ENCODE measurements at places on chromosomes 1 and 21.
A peak's percentile ranks its signal among the peaks of the same experiment; 100 is the strongest.

- no peak for DNase-seq
Observed at GRCh38 chr1:209675565-209676154, 448 bp downstream of the G0S2 start.

DNA sequence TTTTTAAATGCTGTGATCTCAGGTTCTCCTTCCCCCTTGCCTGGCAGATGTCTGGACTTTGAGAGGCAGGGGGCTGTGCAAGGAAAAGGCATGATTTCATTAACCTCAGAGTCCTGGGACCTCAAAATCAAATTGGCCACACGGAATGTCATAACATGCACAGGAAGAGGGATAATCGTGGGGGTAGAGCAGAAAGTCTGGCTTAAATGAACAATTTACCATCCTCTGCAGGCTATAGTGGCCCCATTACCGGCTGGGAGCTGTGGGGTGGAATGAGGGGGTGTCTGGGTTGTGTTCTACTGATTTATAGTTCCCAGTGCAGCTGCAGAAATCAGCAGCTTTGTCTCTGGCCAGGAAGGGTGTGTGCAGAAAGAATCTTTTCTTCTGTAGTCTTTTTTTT lies 10.8 kb downstream of the OPRD1 start:
- DNase-seq = no peak

DNA sequence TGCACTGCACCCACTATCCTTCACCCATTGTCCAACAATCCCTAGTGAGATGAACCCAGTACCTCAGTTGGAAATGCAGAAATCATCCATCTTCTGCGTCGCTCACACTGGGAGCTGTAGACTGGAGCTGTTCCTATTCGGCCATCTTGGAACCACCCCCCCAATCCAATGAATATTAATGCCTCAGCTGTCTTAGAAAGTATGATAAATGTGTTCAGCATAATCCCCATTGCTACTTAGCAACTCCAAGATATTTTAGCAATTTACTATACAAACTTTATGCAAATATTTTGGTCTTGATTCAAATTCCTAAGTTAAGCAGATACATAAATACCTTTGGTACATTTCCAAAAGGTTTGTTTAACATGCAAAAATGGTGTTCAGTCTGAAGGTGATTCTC lies 70.5 kb upstream of the SH3GLB1 start:
- no peak for DNase-seq

DNA sequence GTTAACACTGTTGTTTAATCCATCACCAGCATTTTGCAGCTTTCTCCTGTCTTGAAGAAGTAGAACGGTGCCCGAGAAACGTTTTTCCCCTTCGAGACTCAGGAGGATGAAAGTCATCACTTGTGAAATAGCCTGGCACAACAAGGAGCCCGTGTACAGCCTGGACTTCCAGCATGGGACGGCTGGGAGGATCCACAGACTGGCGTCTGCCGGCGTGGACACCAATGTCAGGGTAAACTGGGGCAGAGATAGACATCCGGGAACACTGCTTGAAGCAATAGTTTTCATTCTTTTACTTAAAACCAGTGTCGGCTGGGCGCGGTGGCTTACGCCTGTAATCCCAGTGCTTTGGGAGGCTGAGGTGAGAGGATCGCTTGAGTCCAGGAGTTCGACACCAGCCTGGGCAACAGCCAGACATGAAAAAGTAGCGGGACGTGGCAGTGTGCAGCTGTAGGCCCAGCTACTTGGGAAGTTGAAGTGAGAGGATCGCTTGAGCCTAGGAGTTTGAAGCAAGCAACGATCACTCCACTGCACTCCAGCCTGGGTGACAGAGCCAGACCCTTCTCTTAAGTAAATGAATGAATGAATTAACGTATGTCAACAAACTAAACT lies 945 bp downstream of the CHAF1B start:
- DNase-seq = no peak

DNA sequence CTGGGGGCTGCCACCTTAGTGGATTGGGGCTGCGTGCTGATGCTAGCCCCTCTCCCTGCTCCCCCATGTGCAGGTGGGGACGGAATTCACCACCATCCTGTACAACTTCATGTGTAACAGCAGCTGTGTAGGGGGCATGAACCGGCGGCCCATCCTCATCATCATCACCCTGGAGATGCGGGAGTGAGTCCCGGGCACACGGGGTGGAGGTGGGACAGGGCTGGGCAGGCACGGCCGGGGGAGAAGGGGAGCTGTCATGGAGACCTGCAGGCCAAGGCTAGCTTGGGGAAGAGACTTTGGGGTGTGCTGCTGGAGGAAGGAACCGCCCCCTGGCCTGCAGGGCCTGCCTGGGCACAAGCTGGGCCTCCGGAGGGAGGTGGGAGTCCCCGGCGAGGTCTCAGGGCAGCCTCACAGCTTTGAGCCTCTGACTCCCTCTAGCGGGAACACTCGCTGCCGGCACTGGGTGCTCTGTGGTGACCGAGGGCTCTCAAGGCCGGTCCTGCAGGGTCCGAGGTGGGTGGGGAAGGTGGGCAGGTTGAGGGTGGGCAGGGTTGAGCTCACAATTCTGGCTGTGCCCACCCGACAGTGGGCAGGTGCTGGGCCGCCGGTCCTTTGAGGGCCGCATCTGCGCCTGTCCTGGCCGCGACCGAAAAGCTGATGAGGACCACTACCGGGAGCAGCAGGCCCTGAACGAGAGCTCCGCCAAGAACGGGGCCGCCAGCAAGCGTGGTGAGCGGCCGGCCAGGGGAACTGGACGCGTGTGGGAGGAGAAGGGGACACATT lies 25.0 kb upstream of the CCDC27 start:
- no peak for DNase-seq

GRCh38 chr1:246893191-246893939 lies 38.4 kb downstream of the AHCTF1 start:
- DNase-seq = no peak

GRCh38 chr1:47763591-47764171 lies 233.5 kb downstream of the TRABD2B start:
- DNase-seq = no peak

DNA sequence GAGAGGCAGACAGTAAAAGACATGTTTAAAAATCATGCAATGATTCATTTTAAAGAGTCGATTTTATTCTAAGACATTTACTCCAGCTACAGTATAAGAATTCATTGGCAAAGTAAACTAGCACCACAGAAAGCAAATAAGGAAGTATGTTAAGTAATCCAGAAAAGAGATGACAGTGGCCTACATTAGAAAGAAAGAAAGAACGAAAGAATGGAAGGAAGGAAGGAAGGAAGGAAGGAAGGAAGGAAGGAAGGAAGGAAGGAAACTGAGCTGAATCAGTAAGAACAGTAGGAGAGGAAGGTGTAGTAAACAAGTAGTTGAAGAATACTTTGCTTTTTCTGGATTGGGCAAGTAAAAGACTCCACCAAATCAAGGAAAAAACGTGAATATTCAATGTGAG lies 62.2 kb downstream of the ZZZ3 start:
- no peak for DNase-seq

DNA sequence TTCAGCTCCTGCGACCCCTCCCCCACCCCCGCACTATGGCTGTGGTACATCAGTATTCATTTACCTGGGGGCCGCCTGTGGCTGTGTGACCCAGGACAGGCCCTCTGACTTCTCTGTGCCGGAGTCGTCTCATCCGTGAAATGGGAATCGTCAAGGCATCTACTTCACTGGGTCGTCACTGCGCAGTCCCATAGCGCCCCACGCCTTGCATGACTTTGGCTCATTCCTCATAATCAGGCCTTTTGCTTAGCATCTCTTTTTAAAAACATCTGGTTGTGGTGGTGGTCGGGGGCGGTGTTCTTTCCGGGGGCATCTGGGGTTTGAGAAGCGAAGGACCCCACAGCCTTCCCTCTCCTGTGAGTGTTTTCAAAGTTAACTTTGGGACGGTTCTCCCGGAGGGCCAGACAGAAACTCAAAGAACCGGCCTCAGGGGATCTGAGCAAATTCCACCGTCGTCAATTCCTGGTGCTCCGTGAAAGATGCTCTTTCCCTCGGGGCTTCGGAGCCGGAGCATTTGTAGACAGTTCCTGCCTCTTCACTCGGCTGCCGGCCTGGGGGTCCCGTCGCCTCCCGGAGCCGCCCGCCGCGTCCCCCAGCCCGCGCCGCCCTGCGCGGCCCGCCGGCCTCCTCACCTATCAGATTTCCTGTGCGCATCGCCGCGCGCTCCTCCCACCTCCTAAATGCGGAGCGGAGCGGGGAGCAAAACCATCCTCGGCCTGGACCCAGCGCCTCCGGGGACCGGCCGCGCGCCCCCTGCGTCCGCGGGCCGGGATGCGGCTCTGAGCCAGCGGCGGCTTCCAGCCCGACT lies at the start of gene B3GALT5:
TSS of gene B3GALT5 (plus strand) at position 708 of the 808 bp plus-strand sequence. CDS start 47,620 bp downstream, outside the sequence.
- DNase-seq = no peak

- DNase-seq = peak; percentile 77
Observed at GRCh38 chr1:6701437-6702153, at the start of gene DNAJC11. DNAJC11 (minus strand) TSS chr1:6701816; CDS start chr1:6701800, 16 bp downstream.

GRCh38 chr1:100250264-100250663 lies 630 bp upstream of the DBT start:
- no peak for DNase-seq

- no peak for DNase-seq
Observed at GRCh38 chr21:46544003-46544402, 60.9 kb downstream of the S100B start.

GRCh38 chr1:58528518-58528917 lies 18.0 kb downstream of the OMA1 start:
- no peak for DNase-seq

DNA sequence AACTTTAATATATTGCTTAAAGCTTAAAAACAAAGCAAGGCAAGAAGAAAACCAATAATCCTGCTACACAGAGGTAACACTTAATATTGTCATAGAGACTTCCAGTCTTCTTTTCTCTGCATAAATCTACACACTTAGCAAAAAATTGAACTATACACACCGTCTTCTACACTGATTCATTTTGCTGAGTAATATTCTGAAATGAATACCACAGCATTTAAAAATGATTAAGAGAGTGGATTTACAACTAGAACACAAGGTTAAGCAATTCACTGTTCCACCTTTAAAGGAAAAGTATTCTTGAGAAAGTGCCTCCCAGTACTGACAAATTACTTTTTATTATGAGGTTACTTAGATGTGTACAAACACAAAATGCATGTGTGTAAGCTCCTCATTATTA lies 22.2 kb upstream of the ITPKB start:
- no peak for DNase-seq

GRCh38 chr1:59601041-59601441 lies 213.7 kb upstream of the HOOK1 start:
- DNase-seq = no peak

DNA sequence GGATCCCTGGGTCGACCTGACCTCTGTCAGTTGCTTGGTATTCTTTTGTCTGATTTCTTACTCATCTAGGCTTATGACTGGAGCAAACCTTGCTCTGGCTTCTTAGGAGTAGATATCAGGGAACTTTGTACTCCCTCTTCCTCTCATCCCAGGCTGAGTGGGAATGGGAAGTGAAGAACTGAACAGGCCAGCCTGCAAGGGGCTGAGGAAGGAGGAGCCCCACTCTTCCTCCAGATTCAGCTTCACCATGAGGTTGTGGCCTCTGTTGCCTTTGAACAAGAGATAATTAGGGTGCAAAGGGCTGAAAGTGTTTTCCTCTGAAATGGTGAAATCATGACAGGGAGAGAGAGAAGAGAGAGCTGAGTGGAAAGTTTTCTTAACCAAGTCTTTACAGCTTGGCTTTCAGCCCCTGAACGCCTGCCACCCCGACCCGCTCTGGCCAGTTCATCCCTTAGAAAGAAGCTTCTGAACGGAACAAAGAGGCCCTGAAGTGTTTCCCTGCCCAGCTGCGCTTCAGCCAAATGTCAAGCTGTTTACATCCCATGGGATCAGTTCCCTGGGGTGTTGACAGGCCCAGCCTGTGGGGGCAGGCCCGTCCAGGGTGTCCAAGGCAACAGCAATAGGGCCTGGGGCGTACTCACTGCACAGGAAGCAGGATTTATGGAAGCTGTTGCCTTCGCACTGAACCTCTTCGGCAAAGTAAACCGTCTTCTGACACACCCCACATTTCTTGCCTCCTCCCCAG lies 11.2 kb downstream of the CSRP1 start:
- DNase-seq = peak; percentile 51

DNA sequence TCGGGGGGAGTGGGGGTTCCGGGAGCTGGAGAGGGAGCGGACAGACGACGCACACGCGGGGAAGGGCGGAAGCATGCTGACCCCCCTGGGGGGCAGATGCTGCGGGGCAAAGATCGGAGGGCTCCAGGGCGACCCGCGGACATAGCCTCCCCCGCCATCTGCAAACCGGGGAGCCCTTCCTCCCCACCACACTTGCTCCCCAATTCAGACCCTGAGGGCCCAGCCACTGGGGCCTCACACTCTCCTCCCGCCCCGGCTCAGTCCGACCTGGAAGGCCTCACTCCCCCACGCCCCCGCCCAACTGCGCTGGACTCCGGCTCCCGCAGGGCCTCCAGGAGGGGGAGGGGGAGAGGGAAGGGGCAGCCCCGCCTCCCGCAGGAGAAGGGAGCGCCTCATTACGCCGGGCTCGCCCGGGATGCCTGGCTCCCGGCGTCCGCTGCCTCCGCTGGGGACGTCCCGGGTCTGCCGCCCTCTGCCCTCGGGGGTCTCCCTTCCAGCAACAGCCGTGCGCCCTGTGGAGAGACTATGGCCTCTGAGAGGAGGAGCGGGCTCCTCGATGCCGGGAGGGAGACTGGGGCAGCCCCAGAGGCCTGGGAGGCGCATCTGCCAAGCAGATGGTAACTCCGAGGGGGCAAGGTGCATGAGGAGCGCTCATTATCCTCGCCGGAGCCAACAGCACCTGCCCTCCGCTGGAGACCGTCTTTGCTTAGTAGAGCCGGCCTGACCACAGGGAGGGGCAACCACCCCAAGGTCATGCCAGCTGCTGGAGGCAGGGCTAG lies 636 bp upstream of the CAMK2N1 start:
- peak; percentile 20 for DNase-seq

- DNase-seq = no peak
Observed at GRCh38 chr1:234562334-234562733, 47.6 kb downstream of the IRF2BP2 start.

- no peak for DNase-seq
Observed at GRCh38 chr1:111302374-111302773, 11.7 kb downstream of the CHIA start.

GRCh38 chr1:165467706-165468105 lies 22.8 kb upstream of the RXRG start:
- peak; percentile 38 for DNase-seq

GRCh38 chr21:28805885-28806284 lies 186.8 kb downstream of the LTN1 start:
- no peak for DNase-seq

GRCh38 chr1:180571832-180572636 lies 13.3 kb downstream of the OVAAL start:
- DNase-seq = no peak

DNA sequence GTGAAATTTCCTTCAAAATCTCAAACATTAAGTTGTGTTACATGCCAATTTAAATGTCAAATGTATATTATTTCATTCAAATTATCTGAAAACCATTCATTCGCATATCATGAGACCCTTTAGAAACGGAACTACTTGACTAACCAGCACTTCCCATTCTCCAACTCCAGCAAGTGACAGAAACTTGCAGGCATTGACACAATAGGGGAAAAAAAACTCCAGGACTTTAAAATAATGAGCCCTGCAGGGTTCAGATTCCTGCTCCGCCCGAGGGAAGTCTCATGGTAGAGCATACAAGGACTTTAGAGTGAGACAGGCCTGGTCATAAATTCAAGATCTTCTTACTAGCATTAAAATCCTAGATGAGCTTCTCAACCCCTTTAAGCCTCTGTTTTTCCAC lies 138.9 kb downstream of the NR5A2 start:
- no peak for DNase-seq
